ENCODE measurements at places on chromosomes 12 and 14.

DNA sequence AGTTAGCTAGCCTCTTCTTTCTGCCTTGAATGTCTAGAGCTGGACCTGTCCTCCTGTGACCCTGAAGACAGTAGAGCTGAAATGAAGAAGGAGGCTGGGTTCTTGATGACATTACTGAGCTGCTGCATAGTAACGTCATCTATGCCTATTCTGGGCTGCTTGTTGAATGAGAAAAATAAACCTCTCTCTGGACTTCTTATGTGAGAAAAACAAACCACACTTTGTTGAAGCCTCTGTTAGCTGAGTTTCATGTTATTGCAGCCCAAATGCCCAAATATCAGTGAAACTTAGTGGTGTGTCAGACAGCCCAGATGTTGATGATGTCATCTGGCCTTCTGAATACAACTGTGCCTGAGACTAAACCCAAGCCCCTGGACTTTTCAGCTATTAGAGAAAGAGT is 67.0 kb upstream of the MAX start:
- no peak for DNase-seq

- DNase-seq = no peak
Measured at GRCh38 chr12:109157986-109158385, 41.6 kb downstream of the ACACB start.

- no peak for DNase-seq
Measured at GRCh38 chr12:47816403-47817271, 3.1 kb downstream of the HDAC7 start.

- no peak for DNase-seq
Measured at GRCh38 chr12:92854344-92854743, 74.8 kb downstream of the EEA1 start.

DNA sequence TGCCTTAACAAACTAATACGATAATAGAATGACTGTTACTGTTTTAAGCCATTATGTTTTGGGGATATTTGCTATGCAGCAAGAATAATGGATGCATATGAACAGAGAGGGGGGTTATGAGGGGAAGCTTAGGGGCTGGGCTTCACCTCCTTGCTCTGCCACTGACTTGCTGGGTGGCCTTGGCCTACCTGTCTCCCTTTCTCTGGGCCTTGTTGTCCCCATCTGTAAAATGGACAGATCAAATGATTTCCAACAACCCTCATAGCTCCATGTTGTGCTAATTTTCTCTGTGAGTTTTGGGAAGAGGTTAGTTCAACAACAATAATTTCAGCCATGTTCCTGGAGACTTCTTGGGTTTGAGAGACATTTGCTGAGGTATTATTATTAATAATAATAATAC is 119.6 kb downstream of the VRK1 start:
- DNase-seq = no peak

DNA sequence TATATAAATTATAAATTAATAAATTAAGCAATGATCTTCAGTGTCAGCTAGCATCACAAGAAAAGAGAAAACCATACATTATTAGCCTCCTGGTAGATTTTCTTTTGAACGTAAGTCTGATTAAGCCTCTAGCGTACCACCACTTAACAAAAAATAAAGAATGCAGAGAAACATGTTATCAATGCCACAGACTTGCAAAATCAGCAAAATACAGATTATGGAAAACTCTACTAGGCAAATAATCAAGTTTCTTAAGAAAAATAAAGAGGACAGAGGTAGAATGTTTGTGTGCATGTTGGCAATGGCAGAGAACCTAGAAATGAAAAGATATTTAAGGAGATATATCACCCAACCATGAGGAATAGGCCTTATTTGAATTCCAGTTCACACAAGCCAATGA is 8.4 kb upstream of the SRRM4 start:
- no peak for DNase-seq

GRCh38 chr12:131618701-131619100 is 92.2 kb upstream of the SFSWAP start:
- DNase-seq = no peak

DNA sequence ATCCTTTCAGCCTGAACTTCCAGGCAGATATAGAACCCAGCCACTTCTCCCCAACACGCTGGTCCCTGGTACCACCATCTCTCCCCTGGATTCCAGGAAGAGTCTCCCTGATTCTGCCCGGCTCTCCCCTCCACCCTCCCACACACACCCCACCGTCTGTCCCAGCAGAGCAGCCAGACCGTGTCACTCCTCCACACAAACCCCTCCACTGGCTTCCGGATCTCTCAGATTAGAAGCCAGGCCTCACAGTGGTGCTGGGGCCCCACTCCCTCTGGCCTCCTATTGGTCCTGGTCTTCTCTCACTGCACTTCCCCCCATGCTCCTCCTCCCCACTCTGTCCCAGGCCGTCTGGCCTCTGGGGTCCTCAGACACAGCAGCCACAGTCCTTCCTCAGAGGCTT is 52.4 kb upstream of the CDKN3 start:
- DNase-seq = no peak

GRCh38 chr14:36604757-36605505 is 22.5 kb upstream of the NKX2-8 start:
- DNase-seq = no peak

DNA sequence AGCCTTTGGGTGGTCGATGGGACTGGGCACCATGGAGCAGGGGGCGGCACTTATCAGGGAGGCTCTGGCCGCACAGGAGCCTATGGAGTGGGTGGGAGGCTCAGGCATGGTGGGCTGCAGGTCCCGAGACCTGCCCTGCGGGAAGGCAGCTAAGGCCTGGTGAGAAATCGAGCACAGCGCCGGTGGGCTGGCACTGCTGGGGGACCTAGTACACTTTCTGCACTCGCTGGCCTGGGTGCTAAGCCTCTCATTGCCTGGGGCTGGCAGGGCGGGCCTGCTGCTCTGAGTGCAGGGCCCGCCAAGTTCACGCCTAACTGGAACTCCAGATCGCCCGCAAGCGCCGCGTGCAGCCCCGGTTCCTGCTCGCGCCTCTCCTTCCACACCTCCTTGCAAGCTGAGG is 33.1 kb upstream of the SLCO1B3 start:
- no peak for DNase-seq

- DNase-seq = no peak
Measured at GRCh38 chr12:96368687-96369086, 31.6 kb downstream of the CDK17 start.
